DMS 273 treated with DMSO at 0.1 percent for 48 hours (cell line): ENCODE measurements at places on chromosomes 1 and 21.

GRCh38 chr1:184101141-184101540 lies 49.6 kb downstream of the TSEN15 start:
- DNase-seq, result no peak

DNA sequence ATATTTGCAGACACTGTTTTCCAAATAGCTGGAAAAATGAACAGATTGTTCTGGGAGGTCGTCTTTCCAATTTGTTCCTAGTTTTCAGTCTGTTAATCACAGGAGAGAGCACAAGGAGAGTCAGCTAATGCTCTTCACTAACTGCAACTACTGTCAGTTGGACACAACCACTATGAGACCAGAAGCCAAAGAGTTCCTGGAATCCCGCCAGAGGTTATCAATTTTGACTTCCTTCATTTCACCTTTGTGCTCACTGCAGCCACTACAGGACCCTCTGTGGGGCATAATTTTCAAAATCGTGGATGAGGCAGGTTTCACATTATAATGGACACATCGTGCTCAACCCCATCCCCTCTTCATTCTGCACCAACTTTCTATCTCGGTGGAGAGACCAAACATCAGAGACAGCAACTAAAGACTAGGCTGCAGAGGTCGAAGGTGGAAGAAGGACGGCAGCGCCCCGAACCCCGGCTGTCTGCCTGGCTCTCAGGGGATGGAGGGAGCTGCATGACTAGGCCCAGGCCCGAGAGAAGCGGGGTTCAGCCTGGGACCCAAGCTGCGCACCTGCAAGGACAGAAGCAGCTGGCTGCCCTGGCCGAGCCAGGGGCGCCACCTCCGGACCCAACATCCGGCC lies 602 bp downstream of the KIAA0319L start:
- no peak for DNase-seq

GRCh38 chr1:211331011-211331709 lies 4.5 kb downstream of the TRAF5 start:
- no peak for DNase-seq

DNA sequence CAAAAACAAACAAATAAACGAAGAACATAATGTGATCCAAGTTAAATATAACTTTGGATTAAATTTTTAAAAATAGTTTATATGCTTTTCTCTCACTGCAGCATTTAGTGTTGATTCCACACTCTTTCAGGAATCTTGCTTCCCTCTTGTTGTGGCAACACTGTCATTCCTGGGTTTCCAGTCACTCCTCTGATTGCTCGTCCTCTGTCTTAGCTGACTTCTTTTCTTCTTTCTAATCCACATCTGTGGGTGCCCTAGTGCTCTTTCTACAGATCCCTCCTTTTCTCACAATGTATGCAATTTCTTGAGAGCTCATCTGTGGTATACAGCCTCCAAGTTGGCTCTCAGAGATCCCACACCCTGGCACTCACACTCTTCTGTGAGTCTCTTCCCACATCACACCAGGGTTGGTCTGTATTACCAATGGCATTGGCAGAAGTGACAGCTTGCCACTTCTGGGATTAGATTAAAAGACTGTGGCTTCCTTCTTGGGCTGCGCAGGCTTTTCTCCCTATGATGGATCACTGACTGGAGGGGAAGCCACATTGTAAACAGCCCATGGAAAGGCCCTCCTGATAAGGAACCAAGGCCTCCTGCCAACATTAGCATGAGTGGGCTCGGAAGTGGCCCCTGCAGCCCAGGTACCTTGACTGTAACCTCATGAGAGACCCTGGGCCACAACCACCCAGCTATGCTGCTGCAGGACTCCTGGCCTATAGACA lies 11.5 kb upstream of the MYOC start:
- DNase-seq, result no peak
